ENCODE measurements at places on chromosomes 6 and 20.

DNA sequence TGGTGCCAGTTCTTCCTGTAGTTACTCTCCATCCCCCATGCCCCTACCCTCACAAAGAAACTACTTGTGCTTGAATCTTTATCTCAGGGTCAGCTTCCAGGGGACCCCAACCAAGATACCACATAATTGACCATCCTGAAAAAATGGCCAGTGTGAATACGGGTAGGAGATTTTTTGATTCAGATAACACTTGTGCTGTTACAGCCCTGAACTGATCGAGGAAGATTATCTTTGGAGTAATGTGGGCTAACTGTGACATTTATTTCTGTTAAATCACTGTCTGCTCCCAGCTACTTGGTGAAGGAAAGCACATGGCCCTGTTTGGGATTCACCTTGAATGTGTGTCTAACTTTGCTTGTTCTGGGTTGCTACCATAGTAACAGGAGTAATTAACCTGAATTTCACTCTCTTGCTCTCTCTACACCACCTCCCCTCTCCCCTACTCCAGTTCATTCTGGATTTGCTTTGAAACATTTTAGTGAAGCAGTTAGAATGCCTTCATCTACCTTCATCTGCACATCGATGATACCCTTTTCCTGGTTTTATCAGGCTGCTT is 219.6 kb upstream of the CHD6 start:
- no peak for DNase-seq

DNA sequence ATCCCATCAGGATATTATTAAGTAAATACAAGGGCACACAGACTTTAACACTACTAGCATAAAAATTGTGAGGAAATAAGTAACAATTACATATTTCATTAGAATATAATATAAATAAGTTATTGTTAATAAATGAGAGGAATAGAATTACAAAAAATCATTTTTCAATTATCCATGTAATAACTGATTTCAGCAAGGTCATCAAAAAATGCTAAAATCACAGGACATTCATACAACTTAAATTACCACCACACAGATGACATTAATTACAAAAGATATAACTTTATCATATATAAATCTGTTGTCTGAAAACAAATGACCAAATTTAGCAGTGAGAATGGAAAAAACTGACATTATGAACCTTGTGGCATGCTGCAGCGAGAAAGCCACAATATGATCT is 37.0 kb downstream of the STX7 start:
- no peak for DNase-seq

DNA sequence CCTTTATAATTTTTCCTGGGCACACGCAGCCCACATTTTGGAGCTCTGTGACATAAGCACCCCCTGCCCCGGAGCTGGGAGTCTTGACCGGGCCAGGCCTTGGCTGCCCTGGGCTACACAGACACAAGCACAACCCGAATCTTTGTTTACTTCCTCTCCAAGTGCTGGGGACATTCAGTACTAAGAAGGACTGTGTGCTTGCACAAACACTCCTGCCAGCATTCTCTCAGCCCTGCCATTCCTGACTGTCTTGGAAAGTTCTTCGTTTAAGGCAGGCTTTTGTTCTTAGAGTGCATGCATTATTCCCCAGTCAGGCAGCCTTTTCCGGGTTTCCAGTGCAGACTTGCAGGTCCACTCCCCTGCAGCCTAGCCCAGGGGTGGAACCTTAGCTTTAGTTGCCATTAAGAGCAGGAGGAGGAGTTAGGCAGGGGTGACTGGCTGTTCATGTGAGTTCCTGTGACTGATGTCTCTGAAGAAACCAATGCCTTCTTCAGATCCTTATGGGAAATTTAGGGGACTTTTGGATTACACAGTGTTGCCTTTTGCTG is 28.6 kb downstream of the FOXO3 start:
- no peak for DNase-seq

DNA sequence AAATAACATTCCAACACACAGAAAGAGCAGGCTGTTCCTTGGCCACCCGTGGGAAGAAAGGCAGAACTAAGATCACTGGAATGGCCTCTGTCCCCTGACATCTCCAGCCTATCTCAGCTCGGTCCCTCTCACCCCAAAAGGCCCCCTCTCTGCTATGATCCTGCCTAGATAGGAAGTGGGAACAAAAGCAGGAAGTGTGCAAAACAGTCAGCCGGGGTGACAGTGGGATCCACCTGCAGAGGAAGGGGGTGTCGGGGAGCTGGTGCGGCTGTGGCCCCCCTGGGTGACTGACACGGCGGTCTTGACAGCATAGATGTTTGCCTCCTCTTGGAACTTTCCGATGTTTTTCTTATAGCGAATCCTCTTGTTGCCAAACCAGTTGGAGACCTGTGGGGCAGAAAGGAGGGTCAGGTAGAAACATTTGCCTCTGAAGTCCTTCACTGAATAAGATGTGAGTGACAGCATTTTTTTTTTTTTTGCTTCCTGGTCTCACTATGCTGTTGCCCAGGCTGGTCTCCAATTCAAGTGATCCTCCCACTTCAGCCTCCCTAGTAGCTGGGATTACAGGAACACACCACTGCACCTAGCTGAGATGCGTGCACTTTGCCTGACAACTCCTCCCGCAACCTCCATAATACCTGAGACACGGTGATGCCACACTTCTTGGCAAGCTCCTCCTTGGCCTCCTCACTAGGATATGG is 2.8 kb downstream of the PBX2 start:
- no peak for DNase-seq

GRCh38 chr6:134772671-134773360 is 177.1 kb downstream of the ALDH8A1 start:
- DNase-seq = no peak

DNA sequence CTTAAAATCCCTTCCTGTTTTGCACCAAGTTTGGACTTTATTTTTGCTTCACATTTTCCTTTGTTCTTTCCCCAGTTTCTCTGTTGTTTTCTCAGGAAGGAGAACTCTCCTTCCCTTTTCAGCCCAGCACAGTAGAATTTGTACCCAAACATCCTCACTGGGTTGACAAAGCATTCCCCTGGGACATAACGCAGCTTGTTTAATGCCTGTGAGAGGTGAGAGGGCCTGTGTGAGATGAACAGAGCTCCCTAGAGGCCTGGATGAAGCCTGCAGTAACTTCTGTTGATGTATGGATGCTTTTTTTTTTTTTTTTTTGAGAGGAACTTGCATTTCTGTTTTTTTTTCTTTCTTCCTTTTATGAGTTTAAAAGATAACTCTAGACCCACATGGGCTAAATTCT is 104.9 kb upstream of the SLC22A23 start:
- DNase-seq = no peak

DNA sequence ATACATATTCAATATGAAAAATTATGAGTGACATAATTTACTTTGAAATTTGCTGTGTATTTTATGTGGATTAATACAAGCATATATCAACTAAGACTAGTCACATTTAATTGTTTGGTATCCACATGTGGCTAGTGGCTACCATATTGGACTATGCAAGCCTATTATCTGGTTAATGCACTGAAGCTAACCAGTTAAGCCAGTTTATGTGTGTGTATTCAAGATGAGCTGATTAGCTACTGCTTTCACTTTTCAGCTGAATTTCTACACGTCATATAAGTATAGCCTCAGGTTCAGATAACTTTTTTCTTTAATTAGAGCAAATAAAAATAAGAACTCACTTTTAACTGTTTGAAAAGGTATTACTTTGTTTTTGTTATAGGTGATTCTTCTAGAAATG is 903.7 kb downstream of the TFAP2A start:
- DNase-seq = no peak

DNA sequence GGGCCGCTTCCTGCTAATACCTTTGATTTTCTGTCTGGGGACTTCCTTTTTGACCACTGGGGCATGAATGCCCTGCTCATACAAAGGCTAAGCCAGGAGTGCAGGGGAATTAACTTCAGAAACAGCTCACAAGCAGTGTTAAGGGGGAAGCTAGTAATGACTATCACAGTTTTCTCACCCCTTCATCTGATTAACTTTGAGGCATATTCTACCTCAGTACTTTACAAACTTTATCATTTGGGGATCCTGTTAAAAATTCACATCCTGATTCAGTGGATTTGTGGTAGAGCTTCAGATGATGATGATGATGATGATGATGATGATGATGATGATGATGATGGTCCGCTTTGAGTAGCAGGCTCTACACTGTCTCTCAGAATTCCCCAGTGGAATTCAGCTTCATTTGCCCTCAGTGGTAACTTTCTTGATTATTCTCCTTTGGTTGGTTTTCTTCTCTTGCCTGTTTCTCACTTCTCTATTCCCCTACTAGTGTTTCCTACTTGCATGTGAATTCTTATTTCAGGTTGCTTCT is 78.4 kb upstream of the TMEM170B start:
- peak; percentile 20 for DNase-seq

DNA sequence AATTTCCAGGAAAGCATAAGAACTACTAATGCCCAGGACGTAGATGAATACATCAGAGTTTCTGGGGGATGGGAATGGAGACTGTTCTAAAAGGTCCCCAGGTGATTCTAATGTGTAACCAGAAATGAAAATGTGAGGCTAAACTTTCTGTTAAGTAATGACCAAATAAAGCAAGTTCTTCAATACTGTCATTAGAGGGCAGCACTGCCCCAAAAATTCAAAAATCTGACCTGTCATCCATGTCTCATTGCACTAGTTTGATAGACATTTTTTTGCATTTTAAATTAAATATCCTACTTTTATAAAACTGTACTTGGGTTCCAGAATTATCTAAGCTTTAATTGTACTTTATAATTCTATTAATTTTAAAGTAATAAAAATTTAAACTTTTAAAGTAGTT is 94.9 kb downstream of the RFX6 start:
- peak; percentile 21 for DNase-seq

DNA sequence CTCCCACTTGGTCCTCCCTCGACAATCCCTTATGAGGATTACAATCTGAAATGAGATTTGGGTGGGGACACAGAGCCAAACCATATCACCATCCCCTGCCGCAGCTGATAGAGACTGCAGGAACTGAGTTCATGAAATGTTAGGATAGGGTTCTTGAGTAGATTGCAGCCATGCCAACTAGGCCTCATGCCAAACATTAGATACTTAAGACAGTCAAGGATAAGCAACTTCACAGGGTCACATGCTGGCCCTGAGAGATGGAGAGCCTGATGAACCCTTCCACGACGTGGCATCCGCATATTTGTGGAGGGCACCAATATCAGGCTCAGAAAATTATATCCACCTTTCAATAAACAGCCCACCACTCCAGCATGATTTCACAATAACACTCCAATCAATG is 121.3 kb downstream of the ALDH8A1 start:
- DNase-seq = no peak

GRCh38 chr20:46814366-46815232 is 80.0 kb upstream of the EYA2 start:
- no peak for DNase-seq

GRCh38 chr6:34207695-34208443 is 28.8 kb upstream of the HMGA1 start:
- peak; percentile 41 for DNase-seq

- DNase-seq = no peak
These were observed 213.4 kb downstream of the PACRG start for GRCh38 chr6:162941128-162941527.

- no peak for DNase-seq
These were observed 13.8 kb downstream of the OLIG3 start for GRCh38 chr6:137480431-137480830.

DNA sequence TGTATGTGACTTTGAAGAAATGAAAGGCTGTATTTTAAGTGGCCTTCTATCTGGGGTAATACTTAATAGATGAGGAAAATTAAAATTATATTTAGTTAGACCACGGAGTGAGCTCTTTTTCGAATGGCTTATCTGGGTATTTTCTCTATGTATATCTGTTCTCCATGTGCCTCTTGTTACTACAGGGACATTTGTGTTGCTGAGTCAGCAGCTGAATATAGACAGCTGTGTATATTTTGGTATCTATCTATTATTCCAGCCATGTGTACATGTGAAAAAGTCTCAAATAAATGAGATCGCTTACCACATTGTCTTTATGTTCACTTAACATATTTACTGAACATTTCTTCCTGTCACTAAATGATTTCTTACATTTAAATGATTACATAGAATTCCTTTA is 57.2 kb downstream of the TMEM200A start:
- DNase-seq = no peak

GRCh38 chr6:12916006-12916405 is 199.4 kb downstream of the PHACTR1 start:
- no peak for DNase-seq

- DNase-seq = no peak
These were observed 1.0 kb upstream of the PCK1 start for GRCh38 chr20:57559658-57560553.

DNA sequence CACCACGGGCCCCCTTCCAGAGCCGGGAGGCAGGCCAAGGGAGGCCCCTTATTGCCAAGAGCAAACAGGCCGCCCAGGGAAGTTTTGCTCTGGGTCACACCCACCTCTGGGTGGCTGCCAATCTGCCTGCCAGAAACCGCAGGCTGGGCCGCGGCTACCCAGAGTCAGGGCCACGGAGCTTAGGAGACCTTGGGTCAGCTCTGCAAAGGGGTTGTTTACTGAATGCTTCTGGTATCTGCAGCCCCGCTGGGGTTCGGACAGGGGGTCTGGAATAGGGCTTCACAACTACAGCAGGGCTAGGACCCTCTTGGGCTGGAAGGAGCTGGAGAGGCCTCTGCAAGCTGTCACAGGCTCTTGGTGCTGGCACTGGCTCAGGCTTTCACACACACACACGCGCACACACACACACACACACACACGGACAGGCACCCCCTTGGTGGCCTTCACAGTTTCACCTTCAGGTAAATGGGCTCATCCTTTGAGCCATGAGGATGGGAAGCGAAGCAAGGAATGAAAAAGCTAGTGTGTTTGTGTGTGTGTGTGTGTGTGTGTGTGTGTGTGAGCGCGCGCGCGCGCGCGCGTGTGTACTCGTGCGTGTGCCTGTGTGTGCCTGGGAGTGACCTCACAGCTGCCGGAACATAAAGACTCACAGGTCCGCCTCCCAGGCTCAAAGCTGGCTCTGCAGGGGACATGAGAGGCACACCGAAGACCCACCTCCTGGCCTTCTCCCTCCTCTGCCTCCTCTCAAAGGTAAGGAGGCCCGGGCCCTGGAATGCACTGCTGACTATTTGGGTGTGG is at the start of gene CCN5:
Gene CCN5 (plus strand): TSS at position 669 of the 798 bp plus-strand sequence. CDS start 22 bp downstream, at position 691.
- DNase-seq = no peak

- peak; percentile 17 for DNase-seq
These were observed 2.4 kb downstream of the NOP56 start for GRCh38 chr20:2654831-2655230.

GRCh38 chr20:57922706-57923105 is 212.9 kb upstream of the PMEPA1 start:
- no peak for DNase-seq

DNA sequence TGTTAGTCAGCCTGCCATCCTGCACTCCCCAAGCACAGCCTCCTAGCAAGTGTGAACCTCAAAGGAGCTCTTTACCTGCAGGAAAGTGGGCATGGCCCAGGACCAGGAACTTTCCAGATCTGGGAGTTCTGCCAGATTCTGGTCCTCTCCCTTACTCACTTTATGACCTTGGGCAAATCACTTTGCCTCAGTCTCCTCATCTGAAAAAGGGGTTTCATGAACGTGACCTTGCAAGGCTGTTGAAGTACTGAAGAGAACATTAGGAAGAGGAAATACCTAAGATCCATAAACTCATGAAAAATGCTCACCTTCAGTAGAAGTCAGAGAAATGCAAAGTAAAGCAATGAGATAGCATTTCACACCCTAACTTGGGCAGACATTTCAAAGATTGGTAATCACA is 26.8 kb upstream of the DSN1 start:
- DNase-seq = no peak

All from stimulated activated CD4-positive, alpha-beta T cell treated with anti-CD3 and anti-CD28 coated beads, Interleukin-15, amount 100 ng/mL, for 24 hours (primary cell).